CD4-positive, alpha-beta T cell treated with Interleukin-15 for 4 hours (primary cell): ENCODE measurements at places on chromosomes 4 and X.

DNA sequence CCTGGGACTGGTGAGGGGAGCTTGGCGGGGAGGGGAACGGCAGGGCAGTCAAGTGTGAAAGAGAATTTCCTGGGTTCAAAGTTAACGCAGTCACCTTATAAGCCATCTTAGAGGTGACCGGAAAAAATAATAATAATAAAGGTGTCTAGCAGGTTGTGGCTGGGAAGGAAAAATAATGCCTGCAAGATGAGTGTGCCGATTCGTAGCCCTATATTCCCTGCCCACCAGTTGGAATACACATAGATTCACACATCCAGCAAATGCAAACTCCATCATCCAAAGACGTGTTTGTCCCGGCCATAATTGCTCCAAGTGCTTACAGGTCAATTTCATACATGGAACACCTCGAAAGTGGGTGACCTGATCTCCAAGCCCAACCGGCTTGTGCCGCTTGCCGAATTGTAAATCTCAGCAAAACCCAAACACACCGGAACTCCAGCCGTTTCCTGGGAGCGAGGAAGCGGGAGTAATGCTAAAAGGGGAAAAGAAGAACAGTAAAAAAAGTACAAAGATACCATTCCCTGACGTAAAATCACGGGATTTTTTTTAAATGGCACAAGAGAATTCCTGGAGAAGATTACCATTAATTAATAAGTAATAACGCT is 1.3 kb upstream of the FAT1 start:
- DNase-seq = no peak

DNA sequence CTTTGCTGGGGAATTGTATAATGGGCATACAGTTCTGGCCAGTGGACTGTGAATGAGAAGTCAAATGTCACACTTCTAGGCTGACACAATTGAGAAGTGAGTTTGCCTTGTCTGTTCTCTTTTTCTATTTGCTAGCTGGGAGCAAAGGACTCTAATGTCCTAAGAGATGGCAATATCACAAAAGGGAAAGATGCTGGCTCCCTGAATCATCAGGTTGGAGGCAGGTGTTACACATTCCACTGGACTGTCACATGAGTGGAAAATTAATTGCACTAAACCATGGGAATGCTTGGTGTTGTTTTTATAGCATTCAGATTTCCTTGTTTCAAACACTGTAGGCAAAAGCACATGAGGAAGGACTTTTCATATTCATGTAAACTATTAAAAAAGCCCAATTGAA is 388.3 kb downstream of the ADAM29 start:
- no peak for DNase-seq

- no peak for DNase-seq
Measured at GRCh38 chrX:31445542-31445941, 373.7 kb upstream of the FTHL17 start.

GRCh38 chrX:19862634-19863211 is 24.7 kb downstream of the SH3KBP1 start:
- no peak for DNase-seq

GRCh38 chr4:154010371-154010770 is 221.5 kb upstream of the SFRP2 start:
- DNase-seq = no peak

GRCh38 chr4:104575278-104575677 is 80.6 kb upstream of the CXXC4 start:
- DNase-seq = no peak

GRCh38 chrX:148574237-148574973 is 74.0 kb downstream of the AFF2 start:
- no peak for DNase-seq

DNA sequence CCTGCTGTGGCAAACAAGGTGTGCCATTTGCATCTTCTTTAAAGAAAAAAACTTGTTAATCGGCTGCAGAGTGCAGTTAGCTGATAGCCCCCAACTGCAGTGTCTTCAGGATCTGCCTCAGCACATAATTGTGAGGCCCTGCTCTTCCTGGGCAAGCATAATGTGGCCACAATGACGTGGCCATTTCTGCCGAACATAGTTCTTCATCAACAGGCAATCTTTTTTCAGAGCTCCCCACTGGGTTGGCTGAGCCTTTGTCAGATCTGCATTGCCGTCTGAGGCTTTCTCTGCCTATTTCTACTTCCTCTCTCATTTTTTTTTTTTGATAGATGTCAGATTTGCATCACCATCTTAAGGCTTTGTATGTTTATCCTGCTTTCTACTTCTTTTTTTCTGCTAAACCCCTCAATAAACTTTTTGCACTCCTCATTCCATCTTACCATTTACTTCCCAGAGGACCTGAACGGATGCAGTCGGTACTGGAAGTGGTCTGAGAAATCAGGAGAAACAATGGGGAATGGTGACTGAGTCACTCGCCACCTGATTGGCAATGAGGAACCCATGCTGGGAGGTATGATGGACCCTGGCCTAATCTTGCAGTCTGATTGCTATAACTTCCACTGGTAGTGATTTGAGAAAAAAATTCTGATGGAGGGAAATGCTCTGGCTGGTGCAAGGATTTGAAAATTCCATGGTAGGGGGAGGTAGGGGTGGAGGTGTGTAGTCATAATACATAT is 21.2 kb upstream of the TAB3 start:
- no peak for DNase-seq

- DNase-seq = no peak
Measured at GRCh38 chrX:10677490-10677889, 57.1 kb upstream of the MID1 start.

- DNase-seq = no peak
Measured at GRCh38 chr4:172750910-172751309, 417.7 kb upstream of the GALNT7 start.

GRCh38 chrX:30010471-30010870 is 204.9 kb upstream of the MAGEB2 start:
- no peak for DNase-seq

DNA sequence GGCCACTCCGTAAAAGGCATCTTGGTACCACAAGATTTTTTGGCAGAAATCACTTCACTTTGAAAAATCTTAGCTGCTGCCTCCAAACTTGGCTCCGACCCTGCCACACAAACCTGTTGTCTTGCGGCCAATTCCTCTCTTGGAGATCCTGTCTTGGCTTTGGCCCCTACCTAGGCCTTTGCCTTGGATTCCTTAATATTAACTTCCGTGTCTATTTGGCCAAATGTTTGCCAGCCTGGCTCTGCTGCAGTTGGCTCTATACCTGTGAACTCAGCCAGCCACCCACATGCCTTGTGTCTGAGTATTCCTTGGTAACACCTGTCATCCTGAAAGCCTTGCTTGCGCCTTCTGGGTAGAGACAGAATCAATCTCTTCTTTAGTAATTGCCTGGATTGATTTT is 12.5 kb downstream of the GRXCR1 start:
- DNase-seq = no peak

- no peak for DNase-seq
Measured at GRCh38 chr4:83947830-83948193, 411.9 kb downstream of the GPAT3 start.
